ENCODE measurements at places on chromosomes 5 and 9.

DNA sequence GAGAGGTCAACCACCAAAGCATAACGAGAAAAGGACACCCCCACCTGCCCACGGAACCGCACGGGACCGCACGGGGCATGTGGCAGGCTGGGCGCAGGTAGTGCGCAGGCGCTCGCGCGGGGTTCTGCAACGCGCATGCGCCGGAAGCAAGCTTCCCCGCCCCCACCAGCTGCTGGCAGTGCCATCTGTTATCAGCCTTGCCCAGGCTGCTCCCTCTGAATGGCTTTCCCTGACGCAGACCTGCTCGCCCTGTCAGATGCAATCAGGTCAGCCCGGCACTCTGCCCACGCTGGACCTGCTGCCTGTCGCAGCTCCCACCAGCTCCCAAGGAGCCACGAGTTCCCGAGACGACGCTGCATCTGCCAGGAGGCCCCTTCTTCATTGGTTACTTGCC lies 22.8 kb downstream of the PTCH1 start:
- DNase-seq: no peak

DNA sequence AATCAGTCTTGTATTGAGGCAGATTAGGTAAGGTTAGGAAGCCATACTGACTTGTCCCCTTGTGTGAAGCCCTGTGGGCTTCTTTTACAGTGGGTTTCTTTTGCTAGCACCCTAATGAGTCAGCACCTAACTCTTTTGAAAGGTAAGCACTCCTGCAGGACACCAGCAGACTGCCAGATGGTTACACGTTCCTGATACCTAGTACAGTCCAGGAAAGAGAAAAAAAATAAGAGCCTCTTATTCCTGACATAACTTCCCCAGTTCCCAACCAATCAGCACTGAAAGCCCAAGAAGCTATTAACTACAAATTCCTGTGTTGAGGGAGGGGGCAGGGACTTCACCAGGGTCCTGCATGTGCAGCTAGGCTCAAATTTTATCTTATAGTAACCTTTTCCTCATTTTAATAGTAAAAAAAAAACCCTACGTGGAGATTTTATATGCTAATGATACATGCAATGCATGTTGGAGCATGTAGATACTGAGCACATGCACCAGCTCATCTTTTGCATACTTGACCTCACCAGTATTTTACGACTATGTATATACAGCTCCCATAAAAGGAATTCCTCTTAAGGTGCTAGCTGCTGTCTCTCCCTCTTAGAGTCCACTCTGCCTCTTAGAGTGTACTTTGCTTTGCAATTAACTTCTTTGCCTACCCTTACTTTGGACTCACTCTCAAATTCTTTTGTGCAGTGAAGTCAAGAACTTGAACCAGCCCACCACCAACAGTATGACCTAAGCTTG lies 84.7 kb upstream of the RORB start:
- DNase-seq: no peak

GRCh38 chr5:94362857-94363256 lies 255.5 kb downstream of the KIAA0825 start:
- DNase-seq: no peak

GRCh38 chr5:126732716-126733115 lies 44.2 kb upstream of the LMNB1 start:
- DNase-seq: no peak

- DNase-seq: no peak
Observed at GRCh38 chr9:79046401-79046800, 525.4 kb upstream of the TLE4 start.

- no peak for DNase-seq
Observed at GRCh38 chr5:139915266-139915665, 119.7 kb downstream of the PSD2 start.

GRCh38 chr5:102764381-102765004 lies 9.4 kb downstream of the PAM start:
- no peak for DNase-seq

GRCh38 chr9:23821375-23822181 lies 4.5 kb downstream of the ELAVL2 start:
- DNase-seq: no peak

GRCh38 chr5:148509893-148510292 lies 126.1 kb downstream of the FBXO38 start:
- no peak for DNase-seq

DNA sequence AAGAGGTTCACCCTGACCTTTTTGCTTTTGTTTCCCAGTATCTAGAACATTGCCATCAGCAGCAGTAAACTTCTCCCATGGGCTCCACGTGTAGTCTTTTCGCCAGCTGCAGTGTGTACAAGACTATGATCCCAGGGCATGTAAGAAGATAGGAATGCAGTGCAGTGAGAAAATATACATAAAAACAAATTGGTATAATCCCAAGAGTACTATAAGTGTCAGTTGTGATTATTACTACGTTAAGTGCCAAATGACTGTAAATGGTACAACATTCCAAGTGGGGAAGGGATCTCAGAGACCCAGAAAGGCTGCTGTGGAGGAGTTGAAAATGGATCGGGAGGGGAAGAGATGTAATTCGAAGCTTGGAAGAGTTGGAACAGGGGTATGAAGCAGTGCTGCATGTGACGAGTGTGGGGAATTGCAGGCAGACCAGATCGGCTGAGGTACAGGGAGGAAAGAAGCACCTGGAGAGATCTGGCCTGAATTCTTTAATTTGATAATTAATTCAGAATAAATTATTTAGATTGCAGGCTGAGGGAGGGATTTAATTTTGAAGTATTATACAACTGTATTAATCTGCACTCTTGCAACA lies 95.1 kb downstream of the FBXL7 start:
- no peak for DNase-seq

- DNase-seq: no peak
Observed at GRCh38 chr5:138978080-138978479, 102.9 kb upstream of the LRRTM2 start.

DNA sequence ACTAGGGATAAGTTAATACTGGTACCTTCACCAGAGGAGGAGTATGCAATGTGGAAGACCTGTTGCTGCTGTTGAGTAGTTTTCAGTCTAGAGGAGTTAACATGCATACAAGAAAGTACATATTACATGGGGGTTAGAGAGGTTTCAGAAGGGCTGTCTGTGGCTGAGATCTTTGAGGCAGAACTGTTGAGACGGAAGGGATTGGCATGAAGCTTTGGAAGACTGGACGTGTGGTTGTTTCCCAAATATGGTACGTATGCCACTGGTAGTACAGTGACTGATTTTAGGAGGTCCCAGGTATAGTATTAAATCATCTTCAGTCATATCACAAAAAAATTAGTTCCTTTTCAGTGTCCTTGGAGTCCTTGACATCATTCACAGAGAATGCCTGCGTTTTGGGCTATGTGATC lies 17.6 kb downstream of the TNFAIP8 start:
- no peak for DNase-seq

GRCh38 chr9:132997591-132997990 lies 19.1 kb downstream of the GFI1B start:
- DNase-seq: no peak

DNA sequence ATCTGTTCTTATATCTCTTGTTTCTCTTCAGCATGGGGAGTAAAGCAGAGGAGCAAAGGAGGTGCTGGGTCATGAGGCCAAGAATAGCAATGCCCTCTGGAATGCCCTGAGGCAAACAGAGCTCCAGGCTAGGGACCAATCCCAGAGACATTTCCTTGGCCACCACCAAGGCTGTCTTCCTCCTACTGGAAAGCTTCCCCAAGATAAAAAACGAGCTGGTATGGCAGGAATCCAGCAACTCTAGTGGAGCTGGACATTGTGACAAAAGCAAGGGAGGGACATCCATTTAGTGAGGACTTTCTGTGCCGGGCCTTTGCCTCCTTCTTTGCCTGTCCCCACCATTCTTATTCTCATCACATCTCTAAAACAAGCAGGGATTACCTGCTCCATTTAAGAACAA lies 161.6 kb downstream of the ASTN2 start:
- DNase-seq: no peak

DNA sequence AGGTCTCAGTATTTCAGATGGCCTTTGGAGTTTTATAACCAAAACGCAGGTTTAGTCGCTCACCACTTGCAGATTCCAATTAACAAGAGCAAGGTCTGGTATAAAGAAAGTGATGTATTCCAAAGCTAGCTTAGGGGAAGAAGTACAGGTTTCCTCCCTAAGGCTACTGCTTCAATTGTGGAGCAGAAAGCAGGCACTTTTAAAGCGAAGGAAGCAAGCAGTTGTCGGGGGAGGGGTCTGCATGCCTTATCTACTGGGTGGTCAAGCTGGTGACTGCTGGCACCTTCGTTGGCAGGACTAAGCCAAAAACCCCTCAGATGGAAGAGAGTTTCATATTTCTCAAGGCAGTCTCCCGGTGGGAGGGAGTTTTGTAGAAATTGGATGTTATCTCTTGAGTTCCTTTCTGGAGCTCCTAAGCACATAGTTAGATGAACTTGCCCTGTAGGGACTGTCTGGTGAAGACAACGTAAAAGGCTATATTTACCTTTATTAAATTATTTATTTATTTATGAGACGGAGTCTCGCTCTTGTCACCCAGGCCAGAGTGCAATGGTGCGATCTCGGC lies 1.6 kb upstream of the TMEM245 start:
- no peak for DNase-seq

DNA sequence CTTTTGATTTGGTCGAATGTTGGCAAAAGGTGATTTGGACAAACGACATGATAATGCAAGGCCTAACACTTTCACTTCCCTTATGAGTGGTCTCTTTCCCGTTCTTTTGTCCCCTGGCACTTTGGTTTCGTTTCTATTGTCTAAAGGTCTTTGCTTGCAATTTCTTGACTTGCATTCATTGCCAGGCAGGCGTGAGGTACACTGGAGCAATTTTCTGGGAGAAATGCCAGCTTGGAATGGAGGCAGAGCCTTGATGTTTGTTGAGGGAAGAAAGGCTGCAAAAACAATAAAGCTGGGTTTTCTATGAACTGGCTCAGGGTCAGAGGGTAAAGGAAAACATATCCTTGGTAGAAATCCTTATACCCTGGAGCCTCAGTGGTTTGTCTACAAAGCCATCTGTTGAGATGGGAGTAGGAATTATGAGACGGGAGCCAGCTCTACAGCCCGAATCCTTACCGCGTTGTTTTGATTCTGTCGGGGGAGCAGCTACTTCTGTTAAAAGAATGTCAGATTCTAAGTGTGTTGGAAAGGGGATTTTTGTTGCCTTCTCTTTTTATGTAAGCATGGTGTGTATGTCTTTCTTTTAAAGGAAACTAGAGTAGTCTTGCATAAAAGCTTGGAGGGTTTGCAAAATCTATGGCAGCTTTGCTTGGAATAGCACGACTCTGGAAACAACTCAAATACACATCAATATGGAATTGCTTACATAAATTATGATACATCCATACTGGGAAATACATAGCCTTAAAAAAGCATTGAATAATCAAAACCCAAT lies 158.9 kb downstream of the RMI1 start:
- DNase-seq: no peak

DNA sequence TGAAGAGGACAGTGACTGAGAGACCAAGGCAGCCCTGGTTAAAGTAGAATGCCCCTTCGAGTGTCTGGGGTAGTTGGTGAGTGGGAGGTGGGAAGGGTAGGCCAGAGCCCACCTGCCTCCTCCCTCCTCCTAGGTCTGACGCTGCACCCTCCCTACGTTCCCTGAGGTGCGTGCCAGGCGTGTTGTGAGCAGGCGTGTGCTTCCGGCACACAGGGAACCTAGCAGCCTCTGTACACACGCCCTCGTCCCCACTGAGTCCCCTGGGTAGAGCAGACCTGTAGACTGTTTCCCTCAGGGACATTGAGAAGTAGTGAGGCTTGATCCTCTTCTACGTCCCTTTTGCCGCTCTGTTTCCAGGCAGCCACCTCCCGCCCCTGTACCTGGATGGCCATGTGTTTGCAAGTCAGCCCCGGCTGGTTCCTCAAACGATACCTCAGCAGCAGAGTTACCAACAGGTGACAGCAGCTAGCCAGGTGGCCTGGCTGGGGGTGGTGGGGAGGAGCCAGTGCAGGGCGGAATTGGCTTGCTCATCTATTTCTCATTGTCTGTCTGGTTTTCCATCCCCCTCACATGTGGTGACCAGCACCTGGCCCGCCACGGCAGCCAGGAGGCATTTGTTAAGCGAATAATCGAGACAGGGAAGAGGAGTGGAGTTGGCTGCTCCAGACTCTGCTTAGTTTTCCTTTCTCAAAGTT lies 16.8 kb upstream of the POMT1 start:
- DNase-seq: no peak

- DNase-seq: no peak
Observed at GRCh38 chr5:26415987-26416779, 622.2 kb downstream of the CDH9 start.

GRCh38 chr9:113011911-113012381 lies at the start of gene ZNF883:
TSS of gene ZNF883 (minus strand) at chr9:113012192.
- peak; percentile 6 for DNase-seq

DNA sequence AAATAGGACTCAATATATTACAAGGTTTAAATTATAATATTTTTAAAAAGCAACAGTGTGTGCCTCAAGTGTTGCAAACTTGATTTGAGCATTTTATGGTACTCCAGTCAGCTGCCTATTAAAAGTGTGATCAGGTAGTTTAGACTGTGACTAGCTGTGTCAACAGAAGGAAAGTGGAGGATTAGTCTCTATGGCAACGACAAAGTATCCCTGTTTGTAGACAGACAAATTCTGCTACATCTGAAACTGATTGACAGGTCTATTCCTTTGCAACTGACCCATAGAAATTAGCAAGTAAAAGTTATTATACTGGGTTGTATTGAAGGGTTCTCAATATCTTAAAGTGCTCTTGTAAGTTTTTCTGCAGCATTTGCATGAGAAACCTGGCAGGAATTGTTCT lies 249.8 kb upstream of the ARRDC3 start:
- DNase-seq: no peak

DNA sequence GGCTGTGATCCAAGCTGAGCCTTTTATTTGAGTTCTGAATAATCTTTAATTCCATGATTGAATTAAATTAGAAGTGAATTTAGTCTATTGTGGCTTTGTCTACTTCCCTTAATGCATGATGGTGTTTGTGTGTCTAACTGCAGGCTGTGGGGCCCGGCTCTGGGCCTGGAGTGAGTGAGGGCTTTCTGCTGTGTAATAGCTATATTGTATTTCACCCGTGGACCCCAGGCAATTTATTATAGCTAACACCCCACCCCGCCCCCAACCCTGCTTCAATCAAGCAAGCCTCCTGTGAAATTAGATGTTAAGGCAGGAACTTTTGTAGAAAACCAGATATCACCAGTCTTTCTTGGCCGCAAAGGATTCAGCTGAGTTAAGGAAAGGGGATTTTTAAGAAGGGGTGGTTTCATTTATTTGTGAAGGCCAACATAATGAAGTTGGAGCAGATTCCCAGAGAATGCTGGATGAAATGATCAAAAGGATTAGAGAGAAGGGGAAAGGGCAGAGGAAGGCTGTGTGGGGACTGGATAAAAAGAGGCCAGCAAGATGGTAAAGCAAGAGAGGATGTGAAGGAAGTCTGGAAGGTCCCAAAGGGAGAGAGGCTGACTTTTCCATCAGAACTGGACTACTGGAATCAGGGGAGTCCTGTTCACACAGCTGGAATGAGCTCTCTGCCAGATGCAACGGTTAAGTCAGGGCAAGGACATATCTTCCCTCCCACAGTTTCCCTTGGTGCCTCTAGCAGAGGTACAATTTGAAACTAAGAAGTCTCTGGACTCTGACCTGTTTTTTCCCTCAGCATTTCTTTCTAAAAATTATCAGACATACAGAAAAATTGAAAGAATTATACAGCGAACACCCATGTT lies 125.3 kb upstream of the SAP30L start:
- no peak for DNase-seq

Measured in stimulated activated CD4-positive, alpha-beta T cell treated with anti-CD3 and anti-CD28 coated beads, Interleukin-15, amount 100 ng/mL, for 48 hours (primary cell).